ENCODE measurements at places on chromosomes 16 and 17.

DNA sequence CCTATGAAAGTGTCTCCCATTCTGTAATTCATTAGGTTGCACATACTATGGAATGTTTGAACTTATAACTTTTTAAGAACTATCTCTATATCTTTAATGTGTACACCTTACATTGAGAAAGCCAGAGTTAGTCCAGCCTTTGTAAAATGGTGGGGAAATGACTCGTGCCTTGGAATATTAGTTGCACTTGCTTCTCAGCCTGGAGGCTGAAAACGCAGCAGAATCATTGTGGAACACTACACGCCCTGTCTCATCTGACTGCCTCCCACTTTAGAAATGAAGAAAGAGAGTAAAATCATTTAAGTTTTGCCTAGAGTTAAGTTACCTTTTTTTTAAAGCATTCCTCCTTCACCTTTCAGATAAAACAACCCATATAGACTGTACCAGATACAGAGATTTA, 90.7 kb upstream of the WSB1 start:
- DNase-seq = no peak

DNA sequence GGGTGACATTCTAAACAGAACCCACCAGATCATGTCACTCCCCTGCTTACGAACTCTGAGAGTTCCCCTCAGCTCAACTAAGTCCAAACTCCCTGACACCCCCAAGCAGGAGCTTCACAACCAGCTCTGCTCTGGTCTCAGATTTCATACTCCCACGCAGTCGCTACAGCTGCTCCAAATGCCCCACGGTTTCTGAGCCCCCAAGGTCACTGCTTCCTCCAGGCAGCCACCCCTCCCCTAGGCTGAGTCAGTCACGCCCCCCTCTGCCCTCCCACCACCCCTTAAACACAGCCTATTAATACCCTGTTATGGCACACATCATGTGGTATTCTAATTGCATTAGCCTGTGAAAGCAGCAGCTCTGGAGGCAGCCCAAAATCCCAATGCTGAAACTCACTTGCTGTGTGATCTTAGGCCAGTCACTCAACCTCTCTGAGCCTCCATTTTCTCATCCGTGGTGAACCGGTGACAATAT, 51.5 kb downstream of the GSG1L start:
- DNase-seq = no peak

- no peak for DNase-seq
Measured at GRCh38 chr17:56708220-56708558, 114.7 kb downstream of the NOG start.

- DNase-seq = no peak
Measured at GRCh38 chr16:24367186-24367710, 111.1 kb downstream of the CACNG3 start.

GRCh38 chr16:57127037-57127763, 34.8 kb downstream of the CPNE2 start:
- DNase-seq = no peak

GRCh38 chr16:65919145-65919985, 447.1 kb upstream of the CDH5 start:
- no peak for DNase-seq

GRCh38 chr16:85437166-85438052, 175.7 kb upstream of the GSE1 start:
- DNase-seq = no peak

DNA sequence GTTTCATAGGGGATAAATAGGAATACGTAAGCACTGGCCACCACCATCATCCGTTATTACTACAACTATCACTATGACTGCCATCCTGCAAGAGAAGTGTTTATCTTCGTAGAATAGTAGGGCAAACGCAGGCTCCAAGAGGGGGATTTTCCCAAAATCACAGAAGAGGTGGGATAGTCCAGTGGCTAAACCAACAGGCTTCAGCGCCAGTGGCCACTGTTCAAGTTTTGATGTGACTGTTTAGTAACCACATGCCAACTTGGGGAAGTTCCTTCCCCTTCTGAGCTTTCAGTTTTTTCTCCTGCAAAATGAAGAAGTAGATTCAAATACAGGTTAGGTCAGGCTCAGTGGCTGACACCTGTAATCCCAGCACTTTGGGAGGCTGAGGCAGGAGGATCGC, 60.7 kb upstream of the GRIN2A start:
- no peak for DNase-seq

DNA sequence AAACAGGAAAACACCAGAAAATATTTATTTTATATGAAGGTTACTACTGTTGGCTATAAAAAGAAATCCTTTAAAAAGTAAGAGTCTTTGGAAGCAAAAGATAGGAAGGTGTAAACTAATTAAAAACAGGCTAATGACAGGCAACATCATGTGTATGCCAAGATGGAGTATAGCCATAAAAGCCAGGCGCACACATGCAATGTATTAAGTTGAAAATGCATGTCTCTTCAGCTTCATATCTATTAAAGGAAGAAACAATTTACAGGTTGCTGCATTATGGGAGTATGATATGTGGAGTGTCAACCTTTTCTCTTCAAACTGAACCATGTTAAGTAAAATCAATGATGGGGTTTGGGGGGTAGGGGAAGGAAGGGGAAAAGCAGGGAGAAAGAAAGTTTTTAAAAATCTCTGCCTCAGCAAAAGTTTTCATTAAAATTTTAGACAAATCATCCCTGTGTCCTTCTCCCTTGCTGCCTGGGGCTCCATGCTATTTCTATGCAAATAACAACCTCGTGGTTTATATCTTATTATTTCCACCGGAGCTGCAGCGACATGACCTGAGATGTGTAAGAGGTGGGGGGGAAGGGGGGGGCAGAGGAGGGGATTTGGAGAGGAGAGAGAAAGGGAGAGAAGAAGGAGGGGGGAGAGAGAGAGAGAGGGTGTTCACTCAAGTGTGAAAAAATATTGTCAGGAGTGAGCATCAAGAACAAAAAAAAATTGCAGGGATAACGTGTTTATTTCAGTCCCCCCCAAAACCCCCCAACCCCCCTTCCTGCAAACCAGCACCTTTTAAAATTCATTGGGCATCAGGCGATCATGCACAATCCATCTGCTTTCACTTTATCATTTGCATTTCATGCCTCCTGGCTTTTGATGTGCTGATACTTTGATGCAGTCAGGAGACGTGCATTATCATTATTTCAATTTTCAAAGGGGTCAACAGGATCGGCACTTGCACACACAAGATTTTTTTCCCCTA, 197.6 kb downstream of the AATF start:
- no peak for DNase-seq

GRCh38 chr16:82523815-82524214, 103.0 kb upstream of the CDH13 start:
- no peak for DNase-seq

Measured in midbrain (tissue), 1 donor.